Tongue (tissue), 3 donors: ENCODE measurements at places on chromosomes 3 and 15. TPM values are rescaled to one million over a fixed set of nuclear protein-coding genes. Genes with fewer than 3 reads are reported as not detected.

PRTG gene
- 19.7 TPM for total RNA-seq

PIK3R4 gene
- 40.5 TPM for total RNA-seq

GHSR gene
- not detected for total RNA-seq

SMCO1 gene
- total RNA-seq = 19.6 TPM
